ENCODE measurements at places on chromosomes 2 and 18. TPM values are rescaled to one million over a fixed set of nuclear protein-coding genes. Genes with fewer than 3 reads are reported as not detected.

- DNase-seq: no peak
Observed at GRCh38 chr2:66268756-66269155, 166.2 kb upstream of the MEIS1 start.

DNA sequence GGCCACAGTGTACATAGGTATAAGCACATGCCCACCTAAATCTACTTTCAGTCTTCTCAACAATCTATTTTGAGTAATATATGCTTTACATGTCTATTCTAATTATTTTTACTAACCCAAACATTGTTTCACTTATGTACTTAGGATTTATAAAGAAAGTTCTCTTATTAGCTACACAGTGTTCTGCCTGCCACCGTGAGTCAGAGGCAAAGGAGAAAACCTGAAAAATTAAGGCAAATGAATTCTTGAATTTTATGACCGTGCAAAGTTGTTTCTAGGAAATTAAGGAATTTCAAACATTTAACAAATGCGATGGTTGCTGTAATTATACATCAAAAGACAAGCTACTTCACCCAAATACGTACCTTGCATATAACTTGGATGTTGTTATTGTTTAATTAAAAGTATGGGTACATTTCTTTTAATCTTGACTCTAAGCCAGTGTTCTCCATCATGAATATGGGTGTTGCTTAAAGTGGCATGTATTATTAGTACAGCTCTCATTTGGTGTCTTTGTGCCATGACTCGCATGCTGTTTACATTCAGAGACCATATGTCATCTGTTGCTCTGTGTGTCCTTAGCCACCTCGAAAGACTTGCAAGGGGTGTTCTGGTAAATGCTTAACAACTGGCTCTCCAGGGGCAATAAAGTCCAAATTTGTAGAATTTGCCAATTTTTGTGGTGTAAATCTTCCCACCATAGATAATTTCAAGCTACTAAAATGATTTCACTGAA lies 154.3 kb upstream of the FN1 start:
- DNase-seq: no peak

DNA sequence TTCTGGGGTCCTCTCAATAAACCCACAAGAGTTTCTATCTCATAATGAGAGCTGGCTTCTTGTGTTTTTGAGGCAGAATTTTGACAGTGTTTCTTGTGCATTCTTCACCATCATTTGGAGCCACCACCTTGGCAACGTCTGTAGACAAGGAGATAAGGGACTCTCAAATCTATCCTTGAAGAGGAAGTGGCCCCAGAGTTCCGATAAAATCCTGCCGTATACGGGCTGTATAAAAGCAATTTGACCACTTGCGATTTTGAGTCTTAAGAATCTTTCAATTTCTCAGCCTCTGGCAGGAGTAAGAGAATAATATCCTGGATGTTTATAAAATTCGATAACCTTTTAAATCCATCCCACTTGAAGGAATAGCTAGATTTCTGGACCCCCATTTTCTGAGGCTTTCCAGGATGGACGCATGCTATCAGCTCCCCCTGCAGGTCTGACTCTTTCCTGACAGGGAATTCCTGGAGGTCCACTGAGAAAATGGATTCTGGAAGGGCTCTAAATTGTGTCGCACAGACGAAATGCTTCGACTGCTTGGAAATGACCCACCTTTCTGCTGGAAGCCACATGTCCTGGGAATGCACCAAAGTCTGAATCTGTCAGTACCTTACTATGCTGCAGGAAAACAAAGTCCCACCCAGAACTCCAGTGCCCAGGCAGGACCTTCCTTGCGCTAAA lies 54.1 kb downstream of the E2F6 start:
- no peak for DNase-seq

DNA sequence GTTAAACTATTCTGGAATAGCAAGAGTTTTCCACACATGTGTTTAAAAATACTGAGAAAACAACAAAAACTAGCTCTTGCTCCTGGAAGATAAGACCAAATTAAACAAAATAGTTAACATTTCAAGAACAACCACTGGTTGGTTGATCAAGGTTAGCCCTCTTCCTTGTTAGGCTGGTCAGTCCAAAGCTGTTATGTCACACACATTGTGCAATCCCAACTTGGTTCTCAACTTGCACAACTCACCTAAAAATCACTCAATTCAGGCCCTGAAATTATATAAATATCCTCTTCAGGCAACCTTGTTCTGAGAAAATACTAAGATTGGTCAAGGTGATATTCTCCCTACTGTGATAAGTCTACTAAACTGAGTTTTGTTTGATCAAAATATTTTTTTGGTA lies 169.7 kb upstream of the LRP1B start:
- DNase-seq: no peak

DNA sequence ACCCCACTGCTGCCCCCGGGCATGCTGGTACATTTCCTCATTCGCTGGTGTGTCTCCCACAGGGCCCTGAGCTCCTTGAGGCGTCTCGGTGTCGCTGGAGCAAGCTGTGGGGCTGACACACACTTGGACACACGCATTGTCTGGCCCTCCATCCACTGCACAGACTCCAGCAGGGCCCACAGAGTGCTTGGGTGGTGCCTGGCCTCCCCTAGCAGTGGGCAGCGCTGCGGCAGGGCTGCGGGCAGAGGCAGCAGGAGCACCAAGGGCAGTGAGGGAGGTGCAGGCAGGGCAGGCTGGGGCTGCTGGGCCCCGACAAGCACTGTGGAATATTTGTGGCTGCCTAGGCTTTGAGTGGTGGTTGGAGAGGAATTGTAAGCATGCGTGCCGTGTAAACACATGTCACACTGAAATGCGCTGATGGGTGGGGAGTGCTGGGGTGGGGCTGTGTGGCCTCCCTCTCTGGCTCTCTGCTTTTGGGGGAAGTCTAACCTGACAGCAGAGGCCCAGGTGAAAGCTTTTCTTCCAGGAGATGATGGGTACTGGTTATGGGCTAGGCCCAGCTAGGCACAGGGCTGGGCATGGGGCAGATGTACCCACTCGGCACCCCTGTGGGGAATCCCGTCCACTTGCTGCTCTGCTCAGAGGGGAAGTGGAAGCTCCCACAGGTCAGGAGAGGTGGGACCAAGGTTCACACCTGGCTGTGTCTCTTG lies 55.5 kb upstream of the HS6ST1 start:
- DNase-seq: no peak

- DNase-seq: no peak
Observed at GRCh38 chr2:223036790-223037444, 15.1 kb upstream of the KCNE4 start.

GRCh38 chr18:42048158-42048557 lies 93.1 kb downstream of the PIK3C3 start:
- DNase-seq: peak; percentile 84

- no peak for DNase-seq
Observed at GRCh38 chr2:157923598-157924217, 47.6 kb upstream of the ACVR1 start.

DNA sequence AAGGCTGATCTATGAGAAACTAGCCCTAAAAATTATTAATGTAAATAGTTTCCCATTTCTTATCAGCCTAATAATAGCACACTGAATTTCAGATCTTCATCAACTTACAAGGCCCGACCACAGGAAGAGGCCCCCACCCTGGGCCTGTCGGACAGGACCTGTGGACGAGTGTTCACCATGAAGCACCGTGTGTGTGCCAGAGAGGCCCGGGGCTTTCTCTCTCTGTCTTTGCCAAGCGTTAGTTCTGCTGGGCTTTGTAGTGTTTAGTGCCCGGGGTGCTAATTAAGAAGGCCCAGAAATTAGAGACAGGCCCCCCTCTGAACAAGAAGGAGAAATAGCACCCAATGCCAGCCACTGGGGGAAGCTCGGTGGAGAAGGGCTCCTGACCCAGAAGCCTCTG lies 265.7 kb downstream of the TWIST2 start:
- no peak for DNase-seq

DNA sequence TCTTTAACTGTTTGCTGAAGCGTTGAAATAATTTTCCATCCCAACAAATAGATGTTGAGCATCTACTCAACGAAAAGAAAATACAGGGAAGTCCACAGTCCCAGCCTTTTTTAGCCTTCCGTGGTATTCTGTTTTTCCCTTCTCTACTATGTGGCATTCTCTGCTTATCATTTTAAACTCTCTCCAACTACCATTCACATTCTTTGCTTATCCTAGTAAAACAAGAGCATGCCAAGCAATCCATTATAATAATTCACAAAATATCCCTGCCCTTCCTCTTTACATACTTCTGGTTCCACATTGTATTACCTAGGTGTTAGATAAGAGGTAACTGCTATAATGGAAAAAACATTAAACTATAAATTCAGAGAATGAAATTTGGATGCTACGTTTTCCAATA lies 1.6 kb upstream of the SESTD1 start:
- DNase-seq: no peak

DNA sequence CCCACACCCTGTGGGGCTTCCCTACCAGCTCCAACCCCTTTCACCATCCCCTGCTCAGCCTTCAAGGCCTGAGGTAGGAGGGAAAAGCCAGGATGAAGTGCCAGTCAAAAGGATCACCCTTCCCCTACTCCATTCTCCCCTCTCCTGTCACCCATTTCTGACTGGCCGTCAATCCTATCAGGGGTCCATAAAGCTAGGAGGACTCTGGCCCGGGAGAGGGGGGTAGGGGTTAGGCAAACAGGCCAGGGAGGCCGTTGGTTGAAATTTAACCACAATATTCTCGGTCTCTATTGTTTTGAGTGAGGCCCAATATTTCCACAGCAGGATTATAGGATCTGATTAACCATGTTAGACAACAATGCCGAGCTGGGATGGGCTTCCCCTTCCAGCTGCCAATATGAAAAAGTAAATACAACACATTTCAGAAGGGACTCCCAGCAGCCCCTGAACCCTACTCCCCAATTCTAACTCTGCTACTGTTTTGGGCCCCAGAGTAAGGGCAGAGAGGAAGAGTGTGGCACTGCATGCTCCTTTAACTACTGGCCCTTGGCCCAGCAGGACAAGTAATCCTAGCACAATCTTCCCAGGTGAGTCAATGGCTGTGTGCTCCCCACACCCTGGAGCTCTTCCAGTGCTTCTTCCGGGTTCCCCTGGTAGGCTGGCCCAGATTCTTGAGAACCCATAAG lies 10.6 kb upstream of the IHH start:
- DNase-seq: no peak

Gene EML6
- 3.7 TPM for total RNA-seq

Gene DUSP2
- total RNA-seq: 4.4 TPM

Gene CDH7
- not detected for total RNA-seq

Gene SLC4A3
- total RNA-seq: 12.2 TPM

Gene MRPL19
- 43.9 TPM for total RNA-seq
